ENCODE measurements at places on chromosomes 12 and 14.

DNA sequence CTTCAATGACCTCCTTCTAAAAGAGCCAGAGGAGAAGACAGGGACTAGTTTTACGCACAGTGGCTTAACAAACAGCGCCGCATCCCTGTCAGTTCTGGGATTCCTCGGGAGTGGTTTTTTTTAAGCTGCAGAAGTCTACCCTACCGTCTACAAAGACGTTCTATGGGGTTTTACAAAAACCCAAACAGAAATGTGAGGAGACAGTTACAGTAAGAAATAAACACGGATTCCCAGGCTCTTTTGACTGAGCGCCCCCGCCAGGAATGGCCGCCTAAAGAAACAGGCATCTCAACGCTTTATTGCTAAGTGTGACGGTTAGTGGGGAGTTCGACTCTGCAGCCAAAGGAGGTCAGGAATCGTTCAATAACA lies 484 bp downstream of the ALKBH1 start:
- DNase-seq, result peak; percentile 16

DNA sequence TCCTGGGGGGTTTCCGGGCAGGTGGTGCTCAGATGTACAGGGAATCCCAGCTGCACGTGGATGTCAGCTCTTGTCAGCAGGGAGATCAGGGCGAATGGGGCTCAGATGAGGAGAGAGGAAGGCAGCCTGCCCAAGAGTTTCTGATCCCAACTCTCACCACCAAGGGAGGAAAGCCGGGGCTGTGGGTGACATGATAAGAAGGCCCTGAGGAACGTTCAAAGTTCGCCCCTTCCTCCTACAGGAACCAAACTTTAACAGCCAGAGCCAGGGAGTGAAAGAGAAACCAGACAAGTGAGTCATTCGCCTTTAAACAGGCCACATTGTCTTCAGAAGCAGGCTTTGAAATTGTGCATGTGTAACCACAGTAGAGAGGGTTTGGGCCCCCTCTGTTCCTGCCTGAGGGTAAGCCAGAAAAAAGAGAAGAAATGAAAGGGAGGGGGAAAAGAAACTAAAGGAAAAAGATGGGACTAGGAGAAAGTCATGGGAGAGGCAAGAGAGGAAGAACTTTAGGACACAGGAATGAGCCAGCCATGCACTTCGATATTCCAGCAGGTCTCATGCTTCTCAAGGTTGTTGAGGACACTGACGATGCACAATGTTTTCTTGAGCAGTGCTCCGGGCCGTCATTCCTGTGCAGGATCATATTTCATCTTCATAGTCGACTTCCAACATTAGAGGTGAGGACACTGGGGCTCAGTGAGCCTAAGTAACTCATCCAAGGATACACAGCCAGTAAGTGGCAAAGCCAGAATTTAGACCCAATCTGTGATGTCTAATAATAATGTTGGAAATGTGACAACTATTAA lies 691.4 kb upstream of the TBX3 start:
- no peak for DNase-seq

DNA sequence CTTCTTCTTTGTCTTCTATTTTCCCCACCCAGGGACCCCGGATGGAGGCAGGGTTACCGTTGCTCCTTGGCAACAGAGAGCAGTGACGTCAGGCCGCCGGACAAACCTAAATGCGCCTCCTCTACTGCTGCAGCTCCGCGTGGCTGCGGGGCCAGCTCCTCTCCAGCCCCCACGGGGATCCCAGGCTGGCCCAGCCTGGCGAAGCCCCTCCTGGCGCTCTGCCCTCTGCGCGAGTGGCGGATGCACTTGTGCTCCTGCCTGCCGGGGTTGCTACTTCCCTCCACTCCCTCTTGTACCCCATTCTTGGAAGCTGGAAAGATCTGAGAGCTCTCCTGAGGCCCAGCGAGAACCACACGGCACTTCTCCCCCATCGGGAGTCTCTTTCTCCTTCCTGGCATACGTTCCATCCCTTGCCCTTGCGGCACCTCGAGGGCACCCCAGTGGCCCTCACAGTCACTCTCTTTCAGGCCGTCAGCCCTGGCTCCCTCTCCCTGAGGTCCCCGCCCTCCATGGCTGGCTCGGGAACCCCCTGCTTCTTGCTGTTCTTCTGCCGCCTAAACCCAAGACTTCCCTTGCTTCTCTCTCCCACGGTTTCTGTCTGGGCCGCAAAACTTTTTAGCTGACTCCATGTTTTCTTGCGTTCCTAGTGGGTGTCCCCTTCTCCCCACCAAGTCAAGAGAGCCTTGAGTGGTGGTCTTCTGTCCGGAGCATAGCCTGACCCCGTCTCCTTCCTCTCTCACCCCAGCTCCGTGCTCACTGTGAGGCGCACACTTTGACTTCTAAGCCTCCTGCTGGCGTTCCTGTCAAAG lies 121.7 kb downstream of the PAPOLA start:
- no peak for DNase-seq

DNA sequence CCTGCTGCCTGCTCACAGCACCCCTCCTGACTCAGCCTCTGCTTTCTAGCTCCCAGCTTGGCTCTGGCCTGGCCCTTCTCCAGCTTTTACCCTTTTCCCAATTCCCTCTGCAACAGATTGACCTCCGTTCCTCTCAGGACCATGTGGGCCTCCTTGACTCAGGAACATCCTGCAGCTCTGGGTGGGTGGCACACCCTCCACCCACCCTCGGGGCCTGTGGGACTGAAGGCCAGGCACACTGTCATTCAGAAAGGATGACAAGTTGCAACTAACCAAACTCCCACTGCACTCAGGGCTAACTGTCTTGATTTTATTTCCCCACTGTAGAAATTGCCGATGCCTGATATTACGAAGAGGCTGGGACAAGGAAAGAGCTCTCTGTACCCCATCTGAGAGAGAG lies 59.4 kb downstream of the HELB start:
- no peak for DNase-seq

- DNase-seq, result no peak
Observed at GRCh38 chr12:95266254-95266653, 48.6 kb downstream of the VEZT start.

GRCh38 chr14:50608302-50608851 lies 48.4 kb downstream of the ATL1 start:
- DNase-seq, result no peak

DNA sequence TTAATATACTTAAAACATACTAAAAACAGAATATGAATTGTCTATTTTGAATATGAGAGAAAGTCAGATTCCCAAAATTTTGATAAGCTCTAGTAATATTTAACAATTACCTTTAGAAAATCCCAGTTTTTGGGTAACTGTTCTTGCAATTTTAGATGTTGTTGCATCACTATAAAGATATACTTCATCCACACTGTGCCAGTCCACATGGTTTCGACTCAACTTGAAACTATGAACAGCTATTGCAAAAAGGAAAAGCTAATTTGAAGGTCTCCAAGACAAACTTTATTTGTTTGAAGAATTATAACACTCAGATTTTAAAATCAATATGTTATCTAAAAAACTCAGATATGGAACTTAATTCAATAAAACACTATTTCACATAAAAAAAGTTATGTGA lies 59.9 kb downstream of the DDHD1 start:
- DNase-seq, result no peak

- peak; percentile 33 for DNase-seq
Observed at GRCh38 chr14:73245480-73246325, 8.4 kb downstream of the PAPLN start.

DNA sequence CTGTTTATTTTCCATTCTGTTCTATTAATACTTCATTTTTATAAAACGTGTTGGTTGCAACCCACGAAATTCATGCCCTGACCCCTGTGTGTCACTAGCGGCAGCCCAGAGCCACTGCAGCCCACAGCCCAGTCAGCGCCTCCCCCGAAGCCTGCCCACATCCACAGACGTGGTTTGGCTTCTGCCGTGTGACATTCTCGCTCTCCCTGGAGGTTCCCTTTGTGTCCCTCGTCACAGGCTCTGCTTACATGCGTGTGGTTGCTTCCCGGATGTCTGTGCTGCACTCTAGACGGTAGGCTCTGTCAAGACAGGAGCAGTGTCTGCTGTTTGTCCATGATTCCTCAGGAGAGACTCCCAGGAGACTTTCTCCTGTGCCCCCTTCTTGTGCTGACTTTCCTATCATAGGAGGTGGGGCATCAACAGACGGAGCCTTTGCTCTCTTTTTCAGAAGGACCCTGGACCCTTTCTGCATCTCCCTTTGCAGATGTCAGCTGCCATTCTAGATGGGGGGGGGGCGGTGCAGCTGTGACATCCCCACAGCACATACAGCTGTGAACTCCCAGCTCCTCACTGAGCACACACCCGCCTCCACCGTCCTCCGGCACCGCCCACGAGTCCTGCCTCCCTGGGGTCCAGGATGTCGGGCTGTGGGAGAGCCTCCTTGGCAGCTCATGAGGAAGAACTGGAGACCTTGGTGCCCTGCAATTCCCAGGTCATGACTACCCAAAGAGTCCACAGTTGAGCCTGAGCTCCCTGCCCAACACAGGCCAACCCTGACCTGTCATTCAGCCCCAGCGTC lies 36.8 kb upstream of the PIWIL1 start:
- DNase-seq, result no peak

DNA sequence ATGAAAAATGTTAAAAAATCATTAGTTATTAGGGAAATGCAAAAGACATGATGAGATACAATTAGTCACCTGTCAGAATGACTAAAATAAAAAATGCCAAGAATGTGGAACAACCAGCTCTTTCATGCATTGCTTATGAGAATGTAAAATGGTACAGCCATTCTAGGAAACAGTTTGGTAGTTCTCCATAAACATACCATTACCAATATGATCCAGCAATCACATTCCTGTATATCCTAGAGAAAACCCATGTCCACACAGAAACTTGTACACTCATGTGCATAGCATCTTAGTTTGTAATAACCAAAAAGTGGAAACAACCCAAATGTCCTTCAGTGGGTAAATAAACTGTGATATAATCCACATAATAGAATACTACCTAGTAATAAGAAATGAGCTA lies 245.7 kb downstream of the FUT8 start:
- no peak for DNase-seq
